ENCODE measurements at places on chromosomes 5 and 9. TPM values are rescaled to one million over a fixed set of nuclear protein-coding genes. Genes with fewer than 3 reads are reported as not detected.
A peak's percentile ranks its signal among the peaks of the same experiment; 100 is the strongest.

GRCh38 chr5:146048994-146049703 lies 56.2 kb downstream of the PLAC8L1 start:
- DNase-seq: no peak

DNA sequence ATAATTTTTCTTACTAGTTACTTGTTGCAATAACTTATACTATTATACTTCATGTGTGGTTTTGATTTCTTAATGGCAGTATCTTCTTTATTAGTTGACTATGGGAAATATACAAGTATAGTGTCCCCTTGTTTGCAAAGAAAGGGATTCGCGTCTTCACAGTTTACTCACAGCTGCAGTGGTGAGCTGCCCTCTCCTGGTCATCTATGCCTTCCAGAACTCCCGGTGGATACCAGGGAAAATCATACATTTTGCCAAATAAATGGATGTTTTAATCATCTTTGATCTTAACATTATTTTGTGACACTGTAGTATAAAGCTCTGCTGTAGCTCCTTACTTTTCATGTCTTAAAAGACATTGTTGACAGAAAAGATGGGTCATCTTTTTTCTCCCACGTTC lies 142.0 kb downstream of the ZCCHC7 start:
- DNase-seq: no peak

- no peak for DNase-seq
Observed at GRCh38 chr9:121937240-121937639, 155.9 kb downstream of the TTLL11 start.

- no peak for DNase-seq
Observed at GRCh38 chr9:101625876-101626275, 31.1 kb upstream of the PPP3R2 start.

DNA sequence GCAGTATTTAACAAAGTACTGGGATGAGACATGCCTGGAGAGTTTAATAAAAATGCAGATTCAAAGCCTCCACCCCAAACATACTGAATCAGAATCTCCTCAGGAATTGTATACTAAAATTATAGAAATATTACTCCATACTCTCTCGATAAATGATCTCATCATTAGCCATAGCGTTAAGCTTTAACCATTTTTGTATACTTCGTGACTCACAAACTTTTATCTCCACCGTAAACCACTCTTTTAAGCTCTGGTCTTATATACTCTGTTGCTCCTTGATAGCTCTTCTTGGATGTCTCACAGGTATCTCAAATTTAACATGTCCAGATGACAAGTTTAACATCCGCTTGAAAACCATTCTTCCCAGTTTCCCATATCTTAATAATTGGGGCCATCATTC lies 327.8 kb downstream of the ADGRV1 start:
- DNase-seq: no peak

- DNase-seq: no peak
Observed at GRCh38 chr9:123131258-123131657, 97.8 kb downstream of the GPR21 start.

DNA sequence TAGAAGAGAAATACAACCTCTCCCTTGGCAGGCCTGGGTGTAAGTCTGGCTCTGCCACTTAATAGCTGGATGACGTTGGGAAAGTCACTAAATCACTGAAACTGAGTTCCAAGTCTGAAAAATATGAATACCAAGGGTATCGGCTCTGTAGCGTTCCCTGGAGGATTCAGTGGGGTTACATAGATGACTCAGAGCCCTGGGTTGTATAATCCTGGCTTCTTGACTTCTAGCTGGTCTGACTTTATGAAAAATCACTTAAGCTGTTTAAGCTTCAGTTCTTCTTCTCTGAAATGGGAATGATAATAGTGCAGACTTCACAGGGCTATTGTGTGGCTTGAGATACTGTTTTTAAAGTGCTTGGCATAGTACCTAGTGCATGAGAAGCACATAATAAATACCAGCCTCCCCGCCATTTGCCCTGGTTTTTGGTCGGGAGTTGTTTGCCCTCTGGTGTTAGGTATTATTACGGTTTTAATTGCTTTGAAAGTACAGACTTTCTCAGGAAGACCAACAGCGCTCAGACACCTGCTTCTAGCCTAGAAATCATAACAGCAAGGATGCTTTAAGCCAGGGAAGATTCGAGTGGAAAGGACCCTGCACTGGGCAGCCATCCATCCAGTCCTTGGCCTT lies 43.0 kb downstream of the CYFIP2 start:
- peak; percentile 56 for DNase-seq

- no peak for DNase-seq
Observed at GRCh38 chr5:111308951-111309350, 84.8 kb downstream of the CAMK4 start.

- no peak for DNase-seq
Observed at GRCh38 chr5:180684623-180685161, 35.3 kb upstream of the FLT4 start.

GRCh38 chr5:173866243-173866857 lies 21.8 kb upstream of the CPEB4 start:
- DNase-seq: no peak

GRCh38 chr9:93679536-93680442 lies 103.4 kb downstream of the PHF2 start:
- DNase-seq: peak; percentile 52

GRCh38 chr9:98375138-98375726 lies 119.8 kb upstream of the TBC1D2 start:
- no peak for DNase-seq

DNA sequence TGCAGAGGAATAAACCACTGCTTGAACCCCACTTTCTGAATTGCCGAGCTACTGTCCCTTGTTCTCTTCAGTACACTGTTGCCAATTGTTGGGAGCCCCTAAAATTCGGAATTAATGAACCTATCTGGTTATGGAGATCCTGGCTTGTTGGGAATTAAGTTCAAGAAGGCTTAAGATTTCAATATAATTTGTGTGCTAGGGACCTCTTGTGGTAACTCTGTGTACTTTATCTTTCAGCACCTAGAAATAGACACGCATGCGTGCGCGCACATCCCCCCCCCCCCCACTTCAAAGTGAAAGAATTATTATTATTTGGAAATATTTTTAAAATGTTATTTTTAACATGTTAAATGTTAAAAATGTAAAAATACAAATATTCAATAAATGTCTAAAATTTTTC lies 53.3 kb upstream of the FAM169A start:
- DNase-seq: no peak

Gene FRMPD1
- total RNA-seq: not detected

Gene CAMK4
- total RNA-seq: 274 TPM

Gene SPEF2
- total RNA-seq: 13.7 TPM

Measured in naive thymus-derived CD8-positive, alpha-beta T cell (primary cell).